Gastrocnemius medialis (tissue), 4 donors: ENCODE measurements at places on chromosomes 7 and 10.

- no peaks in the 10 kb centered on the region for H3K27me3 ChIP-seq
- H3K36me3 ChIP-seq: no peaks in the 10 kb centered on the region
- no peak overlapping the region for H3K4me3 ChIP-seq
- no peaks in the 10 kb centered on the region for H3K4me1 ChIP-seq
Observed at GRCh38 chr7:122006687-122007086, 133.7 kb downstream of the PTPRZ1 start.

DNA sequence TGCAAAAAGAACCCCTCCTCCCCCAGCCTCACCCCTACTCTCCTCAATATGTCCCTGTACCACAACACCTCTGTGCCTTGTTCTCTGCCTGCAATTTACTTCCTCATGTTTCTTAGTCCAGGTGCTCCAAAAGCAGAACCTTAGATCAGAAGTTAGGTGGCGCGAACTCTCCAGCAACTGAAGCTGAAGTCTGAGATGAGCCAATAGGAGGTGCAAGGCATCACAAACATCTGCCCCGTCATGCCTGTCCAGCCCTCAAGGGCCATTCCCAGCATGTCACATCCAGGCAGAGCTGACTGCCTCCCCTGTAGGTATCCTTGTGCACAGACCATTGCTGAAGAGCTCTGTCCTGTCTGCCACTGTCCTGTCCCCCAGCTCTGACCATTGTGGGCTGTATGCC is 508.8 kb downstream of the GRID1 start:
- DNase-seq: no peak
- no peaks in the 10 kb centered on the region for H3K36me3 ChIP-seq
- no peaks in the 10 kb centered on the region for H3K4me1 ChIP-seq

GRCh38 chr10:119502209-119502608 is 40.3 kb downstream of the RGS10 start:
- H3K4me3 ChIP-seq: no peak overlapping the region
- no peak overlapping the region for H3K27ac ChIP-seq
- no peaks in the 10 kb centered on the region for H3K4me1 ChIP-seq
- H3K27me3 ChIP-seq: no peaks in the 10 kb centered on the region
- H3K36me3 ChIP-seq: no peaks in the 10 kb centered on the region

DNA sequence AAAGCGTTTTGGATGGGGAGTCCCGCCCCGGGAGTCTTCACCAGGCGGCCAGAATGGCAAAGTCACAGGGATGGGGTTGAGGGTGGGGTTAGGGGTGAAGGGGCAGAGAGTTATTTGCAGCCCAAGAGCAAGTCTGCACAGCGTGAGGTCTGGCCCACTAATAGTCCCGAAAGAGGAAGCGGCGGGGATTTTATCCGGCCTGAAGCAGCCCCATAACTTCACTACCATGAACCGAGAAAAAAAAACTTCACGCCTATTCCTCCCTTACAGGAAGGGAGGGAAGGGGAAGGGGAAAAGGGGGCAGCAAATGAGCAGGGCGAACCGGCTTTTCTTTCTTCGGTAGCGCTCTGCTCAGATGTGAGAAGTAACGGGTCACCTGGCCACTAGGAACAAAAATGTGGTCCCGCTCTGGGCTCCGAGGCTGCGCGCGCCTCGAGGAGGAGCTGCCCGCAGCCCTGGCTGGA is 712 bp downstream of the ITPRIP start:
- H3K27me3 ChIP-seq: no peaks in the 10 kb centered on the region
- peaks cover 42% of the 10 kb centered on the region for H3K4me1 ChIP-seq

DNA sequence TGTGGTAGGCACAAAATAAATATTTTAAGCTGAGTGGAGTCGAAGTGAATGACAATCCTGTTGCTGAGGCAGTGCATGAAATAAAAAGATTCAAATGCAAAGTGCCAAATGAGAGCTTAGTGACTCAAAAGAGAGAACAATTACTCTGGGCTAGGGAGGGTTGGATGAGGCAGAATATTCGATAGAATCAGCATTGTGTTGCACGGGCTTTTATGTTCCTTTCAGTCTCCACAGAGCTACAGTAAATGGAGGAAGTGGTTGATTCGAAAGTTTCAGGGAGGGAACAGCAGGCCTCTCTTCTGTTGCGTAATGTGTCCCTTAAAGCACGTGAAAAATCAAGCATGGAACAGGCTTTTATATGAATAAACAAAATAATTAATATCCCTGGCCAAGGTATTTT is 599.3 kb upstream of the CELF2 start:
- H3K36me3 ChIP-seq: no peaks in the 10 kb centered on the region
- no peaks in the 10 kb centered on the region for H3K4me1 ChIP-seq
- H3K27me3 ChIP-seq: no peaks in the 10 kb centered on the region
- H3K27ac ChIP-seq: no peak overlapping the region
- no peak for DNase-seq

- H3K4me3 ChIP-seq: no peak overlapping the region
- no peak for DNase-seq
- no peaks in the 10 kb centered on the region for H3K36me3 ChIP-seq
- H3K27me3 ChIP-seq: no peaks in the 10 kb centered on the region
- no peaks in the 10 kb centered on the region for H3K4me1 ChIP-seq
Observed at GRCh38 chr7:156496865-156497264, 143.7 kb upstream of the RNF32 start.

- H3K36me3 ChIP-seq: no peaks in the 10 kb centered on the region
- no peak overlapping the region for H3K4me3 ChIP-seq
- no peaks in the 10 kb centered on the region for H3K4me1 ChIP-seq
- no peak for DNase-seq
- H3K27ac ChIP-seq: no peak overlapping the region
Observed at GRCh38 chr7:81185072-81185471, 266.2 kb upstream of the SEMA3C start.

- H3K27ac ChIP-seq: no peak overlapping the region
- H3K36me3 ChIP-seq: no peaks in the 10 kb centered on the region
- H3K27me3 ChIP-seq: no peaks in the 10 kb centered on the region
- no peak for DNase-seq
- no peak overlapping the region for H3K4me3 ChIP-seq
Observed at GRCh38 chr10:88395677-88396076, 187.4 kb downstream of the RNLS start.

DNA sequence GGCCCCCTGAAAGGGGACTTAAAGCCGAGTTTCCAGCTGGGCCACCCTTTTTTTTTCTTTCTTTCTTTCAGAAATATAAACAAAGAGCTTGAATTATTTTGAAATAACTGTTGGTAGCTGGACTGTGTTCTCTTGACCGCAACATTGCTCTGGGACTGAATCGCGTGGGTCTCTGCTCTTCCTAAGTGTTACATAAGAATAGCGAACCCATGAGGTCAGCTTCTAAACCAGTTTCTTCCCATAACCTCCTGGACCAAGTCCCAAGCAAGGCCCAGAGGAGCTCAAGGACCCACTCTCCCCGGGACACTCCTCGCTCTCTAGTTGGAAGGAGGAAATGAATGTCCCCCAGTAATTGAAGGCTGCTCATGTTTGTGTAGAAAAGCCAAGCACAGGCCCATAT is 91.1 kb downstream of the CXCL12 start:
- H3K4me1 ChIP-seq: no peaks in the 10 kb centered on the region
- no peaks in the 10 kb centered on the region for H3K36me3 ChIP-seq
- no peaks in the 10 kb centered on the region for H3K27me3 ChIP-seq
- peak overlapping the region; percentile 72 for H3K27ac ChIP-seq
- DNase-seq: peak; percentile 52

- no peaks in the 10 kb centered on the region for H3K36me3 ChIP-seq
- no peak for DNase-seq
- H3K27ac ChIP-seq: no peak overlapping the region
- H3K27me3 ChIP-seq: peaks cover 5% of the 10 kb centered on the region
- no peaks in the 10 kb centered on the region for H3K4me1 ChIP-seq
- H3K4me3 ChIP-seq: no peak overlapping the region
Observed at GRCh38 chr7:101501351-101501750, 127.7 kb downstream of the MYL10 start.

DNA sequence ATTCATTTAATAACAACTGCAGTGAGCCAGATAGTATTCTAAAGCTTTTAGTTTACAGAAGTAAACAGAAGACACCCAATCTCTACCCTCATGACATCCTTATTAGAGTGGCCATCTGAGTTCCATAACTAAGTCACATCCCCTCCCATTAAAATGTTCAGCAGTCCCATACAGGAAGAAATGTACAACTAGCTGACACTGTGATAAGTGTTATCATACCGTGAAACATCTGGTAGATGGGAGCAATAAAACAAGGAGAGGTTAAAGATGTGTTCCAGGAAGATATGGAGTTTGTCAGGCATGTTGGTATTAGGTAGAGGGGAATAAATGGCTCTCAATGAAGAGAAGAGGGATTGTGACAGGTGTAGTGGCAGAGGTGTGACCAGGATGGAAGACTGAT is 60.5 kb upstream of the CAV2 start:
- no peak for DNase-seq
- peak overlapping the region; percentile 61 for H3K27ac ChIP-seq

DNA sequence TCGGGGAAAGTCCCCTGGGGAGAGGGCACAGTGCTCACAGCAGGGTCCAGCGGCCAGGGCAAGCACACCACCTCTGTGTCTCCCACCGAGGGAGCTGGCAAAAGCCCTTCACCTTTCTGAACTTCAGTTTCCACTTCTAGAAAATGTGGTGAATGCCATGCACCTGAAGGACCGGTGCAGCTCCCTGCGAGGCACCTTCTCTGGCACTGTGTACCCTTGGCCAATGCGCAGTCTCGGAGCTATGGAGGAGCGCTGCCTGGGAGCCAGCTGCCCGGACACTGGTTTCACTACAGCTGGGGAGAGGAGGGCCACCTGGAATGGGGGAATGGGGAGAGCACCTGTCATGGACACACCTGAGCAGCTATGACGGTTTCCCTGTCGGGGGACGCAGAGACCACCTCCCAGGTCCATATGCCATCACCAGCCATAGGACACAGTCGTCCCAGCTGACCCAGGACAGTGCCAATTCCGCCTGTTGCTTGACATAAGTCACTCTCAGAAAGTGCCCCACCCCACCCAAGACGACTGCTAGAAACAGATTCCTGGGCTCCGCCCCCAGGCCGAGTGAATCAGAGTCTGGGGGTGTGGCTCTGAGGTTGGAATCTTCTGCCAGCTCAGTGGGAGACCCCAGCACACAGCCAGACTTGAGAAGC is 16.8 kb downstream of the RASGEF1A start:
- H3K4me3 ChIP-seq: no peak overlapping the region
- DNase-seq: no peak
- no peaks in the 10 kb centered on the region for H3K36me3 ChIP-seq
- no peaks in the 10 kb centered on the region for H3K27me3 ChIP-seq

- no peaks in the 10 kb centered on the region for H3K27me3 ChIP-seq
- DNase-seq: no peak
- H3K27ac ChIP-seq: no peak overlapping the region
Observed at GRCh38 chr10:77075926-77076325, 561.7 kb downstream of the KCNMA1 start.

DNA sequence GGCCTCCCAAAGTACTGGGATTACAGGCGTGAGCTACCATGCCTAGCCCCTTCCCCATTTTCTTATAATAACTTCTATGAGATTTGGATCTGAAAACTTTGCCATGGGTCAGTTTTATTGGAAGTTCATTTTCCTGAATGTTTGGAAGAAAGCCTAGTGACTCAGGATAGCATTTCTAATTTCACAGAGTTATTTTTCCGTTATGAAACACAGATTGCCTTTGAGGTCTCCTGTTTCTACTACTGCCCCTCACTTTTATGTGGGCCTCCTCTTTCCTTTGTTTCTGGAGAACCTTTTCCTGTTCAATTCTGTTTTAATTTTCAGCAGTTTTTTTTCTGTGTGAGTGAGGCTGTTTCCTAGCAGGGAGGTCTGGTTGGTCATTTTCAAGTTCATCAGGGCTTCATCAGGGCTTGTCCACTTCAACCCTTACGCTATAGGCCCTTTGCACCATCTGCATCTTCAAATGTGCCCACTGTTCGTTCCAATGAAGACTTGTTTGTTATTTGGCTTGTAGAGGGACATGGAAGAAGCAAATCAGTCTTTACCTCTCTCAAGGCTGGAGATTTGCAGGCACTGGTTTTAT is 58.7 kb downstream of the BMPR1A start:
- peaks cover 32% of the 10 kb centered on the region for H3K4me1 ChIP-seq
- H3K36me3 ChIP-seq: no peaks in the 10 kb centered on the region
- DNase-seq: no peak
- H3K4me3 ChIP-seq: no peak overlapping the region
- H3K27me3 ChIP-seq: no peaks in the 10 kb centered on the region
- H3K27ac ChIP-seq: peak overlapping the region; percentile 40

GRCh38 chr10:51272555-51272954 is 198.3 kb downstream of the PRKG1 start:
- DNase-seq: no peak
- H3K36me3 ChIP-seq: no peaks in the 10 kb centered on the region
- H3K27me3 ChIP-seq: no peaks in the 10 kb centered on the region
- H3K4me1 ChIP-seq: no peaks in the 10 kb centered on the region

- H3K4me1 ChIP-seq: peaks cover 16% of the 10 kb centered on the region
- no peaks in the 10 kb centered on the region for H3K36me3 ChIP-seq
- DNase-seq: no peak
- no peaks in the 10 kb centered on the region for H3K27me3 ChIP-seq
- peak overlapping the region; percentile 53 for H3K27ac ChIP-seq
- no peak overlapping the region for H3K4me3 ChIP-seq
Observed at GRCh38 chr7:69654849-69655707, 56.8 kb downstream of the AUTS2 start.

DNA sequence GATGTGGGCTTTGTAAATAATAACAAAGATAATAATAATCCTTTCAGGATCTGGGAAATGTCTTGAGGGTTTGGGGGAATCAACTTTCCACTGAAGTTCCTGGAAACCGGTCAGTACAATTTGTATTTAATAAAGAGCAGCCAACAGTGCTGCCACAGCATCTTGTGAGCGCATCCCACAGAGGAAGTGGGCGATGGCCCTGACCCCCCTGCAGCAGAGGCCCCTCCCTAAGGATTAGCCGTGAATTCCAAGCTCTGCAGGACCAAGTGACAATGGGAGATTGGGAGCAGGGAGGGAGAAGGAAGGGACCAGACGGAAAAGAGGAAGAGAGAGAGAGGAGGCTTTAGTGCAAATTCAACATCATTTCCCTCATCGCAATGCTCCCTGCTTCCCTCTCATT is 349.2 kb downstream of the RNLS start:
- no peak overlapping the region for H3K4me3 ChIP-seq
- no peaks in the 10 kb centered on the region for H3K27me3 ChIP-seq
- no peaks in the 10 kb centered on the region for H3K36me3 ChIP-seq
- no peak for DNase-seq

GRCh38 chr7:4951903-4952636 is 6.9 kb downstream of the MMD2 start:
- H3K27ac ChIP-seq: no peak overlapping the region
- no peaks in the 10 kb centered on the region for H3K4me1 ChIP-seq
- H3K4me3 ChIP-seq: no peak overlapping the region
- no peak for DNase-seq
- H3K36me3 ChIP-seq: no peaks in the 10 kb centered on the region

DNA sequence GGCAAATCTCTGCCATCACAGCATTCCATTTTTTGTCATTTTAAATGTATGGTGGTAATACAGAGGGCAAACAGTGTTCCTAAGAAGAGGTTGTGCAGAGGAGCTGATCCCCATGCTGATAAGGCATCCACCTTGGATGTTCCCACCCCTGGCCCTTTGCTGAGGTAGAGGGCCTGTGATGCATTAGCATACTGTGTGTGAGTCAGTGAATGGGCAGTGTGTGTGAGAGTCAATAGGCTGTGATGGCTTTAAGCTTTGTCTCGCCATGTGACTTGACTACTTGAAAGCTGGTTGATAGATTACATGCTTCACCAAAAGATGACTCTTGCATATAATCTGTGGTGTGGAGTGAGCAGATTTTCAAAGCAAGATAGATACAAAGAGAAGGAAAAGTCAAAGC is 81.3 kb downstream of the INSYN2A start:
- no peak overlapping the region for H3K27ac ChIP-seq
- H3K36me3 ChIP-seq: no peaks in the 10 kb centered on the region
- no peaks in the 10 kb centered on the region for H3K4me1 ChIP-seq
- no peak overlapping the region for H3K4me3 ChIP-seq

GRCh38 chr7:121081327-121081936 is 92.9 kb downstream of the CPED1 start:
- no peak overlapping the region for H3K4me3 ChIP-seq
- peak overlapping the region; percentile 84 for H3K27ac ChIP-seq
- H3K4me1 ChIP-seq: peaks cover 80% of the 10 kb centered on the region
- H3K36me3 ChIP-seq: no peaks in the 10 kb centered on the region
- no peak for DNase-seq
